ENCODE measurements at places on chromosomes 7 and 10. TPM values are rescaled to one million over a fixed set of nuclear protein-coding genes. Genes with fewer than 3 reads are reported as not detected.

Gene FAM241B
- 3.9 TPM for total RNA-seq

Gene SUGCT
- 12.8 TPM for total RNA-seq

GRCh38 chr10:42875798-42876341 is 93.3 kb downstream of the BMS1 start:
- H3K4me3 ChIP-seq, result no peak overlapping the region
- no peaks in the 10 kb centered on the region for H3K36me3 ChIP-seq

- no peaks in the 10 kb centered on the region for H3K36me3 ChIP-seq
- no peaks in the 10 kb centered on the region for H3K27me3 ChIP-seq
- no peak for DNase-seq
- H3K4me1 ChIP-seq, result no peaks in the 10 kb centered on the region
Measured at GRCh38 chr7:8208816-8209215, 53.2 kb downstream of the ICA1 start.

DNA sequence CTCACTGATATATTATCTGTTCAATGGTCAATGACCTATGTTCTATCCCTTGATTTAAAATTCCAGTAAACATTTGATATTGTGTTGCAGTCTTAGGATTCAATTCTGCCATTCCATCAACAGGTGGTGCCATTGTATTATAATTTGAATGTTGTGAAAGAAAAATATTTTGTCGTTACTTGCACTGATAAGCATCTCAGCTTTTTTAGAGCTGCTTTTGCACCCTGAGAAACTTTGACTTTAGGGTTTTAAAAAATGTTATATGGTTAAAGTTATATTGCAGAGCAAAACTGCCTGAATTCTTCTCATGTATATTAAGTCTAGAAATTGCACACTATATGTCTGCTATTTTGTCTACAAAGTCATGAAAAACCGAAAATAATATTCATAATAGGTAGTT is 18.8 kb upstream of the MINDY3 start:
- no peak overlapping the region for H3K27ac ChIP-seq
- no peaks in the 10 kb centered on the region for H3K36me3 ChIP-seq
- H3K4me3 ChIP-seq, result no peak overlapping the region
- H3K4me1 ChIP-seq, result no peaks in the 10 kb centered on the region
- DNase-seq, result no peak

DNA sequence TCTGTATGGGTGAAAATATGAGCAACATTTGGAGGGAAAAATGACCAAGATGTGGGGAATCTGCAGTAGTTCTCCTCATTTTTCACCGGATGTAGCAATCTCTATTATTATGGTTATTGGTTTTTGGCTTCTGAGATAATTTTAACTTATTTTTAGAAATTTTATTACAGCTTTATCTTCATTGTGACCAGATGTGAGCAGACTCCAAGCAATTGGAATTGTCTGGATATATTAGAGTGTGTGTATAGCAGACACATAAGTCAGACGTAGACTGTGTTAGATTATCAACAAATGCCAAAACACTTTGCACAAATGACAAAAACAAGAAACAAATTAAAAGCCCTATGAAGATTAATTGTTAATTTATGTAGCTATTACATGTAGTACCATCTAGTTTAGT is 249.1 kb downstream of the DNAJB9 start:
- no peak overlapping the region for H3K27ac ChIP-seq
- DNase-seq, result no peak
- no peaks in the 10 kb centered on the region for H3K4me1 ChIP-seq
- no peaks in the 10 kb centered on the region for H3K27me3 ChIP-seq
- no peak overlapping the region for H3K4me3 ChIP-seq
